GDM1 (cell line): ENCODE measurements at places on chromosomes 7 and 10.

- DNase-seq, result no peak
These were observed 340.4 kb downstream of the OTUD1 start for GRCh38 chr10:23779301-23779700.

GRCh38 chr10:128297709-128298378 is 171.6 kb upstream of the MKI67 start:
- DNase-seq, result no peak

DNA sequence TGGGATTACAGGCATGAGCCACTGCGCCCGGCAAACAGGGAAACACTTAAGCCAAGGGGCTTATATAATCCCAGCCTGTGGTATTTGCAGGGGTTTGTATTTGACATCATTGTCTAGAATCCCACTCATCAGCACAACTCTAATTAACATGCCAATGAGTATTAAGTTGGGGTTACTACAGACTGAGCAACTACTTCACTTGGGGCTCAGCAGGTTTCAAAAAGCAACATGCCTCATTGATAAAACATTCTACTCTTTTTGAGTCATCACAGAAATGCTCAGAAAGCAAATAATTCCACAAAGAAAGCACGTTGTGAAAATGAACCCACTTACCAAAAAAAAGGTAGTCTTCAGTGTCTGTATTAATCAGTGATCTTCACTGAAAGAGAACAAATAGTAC is 236.9 kb upstream of the CELF2 start:
- no peak for DNase-seq

- no peak for DNase-seq
These were observed 9.8 kb downstream of the ATP6V1F start for GRCh38 chr7:128872394-128872824.

DNA sequence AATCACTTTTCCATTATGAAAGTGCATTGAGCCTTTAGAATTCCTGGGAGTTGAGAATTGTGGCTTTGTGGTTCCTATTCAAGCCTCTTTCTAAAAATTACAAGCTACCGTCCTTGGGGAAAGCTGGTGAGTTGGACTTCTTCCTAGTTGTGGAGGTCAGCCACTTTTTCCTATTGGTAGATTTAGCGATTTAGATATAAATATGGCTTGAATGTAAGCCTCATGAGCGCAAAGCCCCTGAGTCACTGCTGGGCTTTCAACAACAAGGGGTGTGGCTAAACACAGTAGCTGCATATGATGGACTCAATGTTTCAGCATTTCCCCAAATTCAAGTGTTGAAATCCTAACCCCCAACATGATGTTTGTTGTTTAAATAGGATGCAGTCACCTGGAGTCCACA is 150.0 kb upstream of the IGFBP3 start:
- DNase-seq, result no peak

DNA sequence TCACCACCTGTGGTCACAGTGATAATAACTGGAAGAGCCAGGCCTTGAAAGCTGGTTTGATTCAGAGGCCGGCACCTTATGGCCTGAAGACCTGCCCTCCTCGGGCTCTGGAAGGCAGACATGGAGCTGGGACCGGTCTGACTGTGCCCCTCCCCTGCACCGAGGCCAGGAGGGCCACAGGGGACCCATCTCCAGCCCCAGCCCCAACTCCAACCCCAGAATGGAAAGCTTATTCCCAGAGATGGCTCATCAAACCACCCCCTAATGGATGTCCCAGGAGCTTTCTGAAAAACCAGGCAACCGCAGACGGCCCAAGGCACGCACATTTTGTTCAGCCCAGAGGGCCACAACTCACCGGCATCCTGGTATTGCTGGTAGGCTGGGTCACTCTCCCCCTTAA is 16.8 kb downstream of the PDIA4 start:
- no peak for DNase-seq

DNA sequence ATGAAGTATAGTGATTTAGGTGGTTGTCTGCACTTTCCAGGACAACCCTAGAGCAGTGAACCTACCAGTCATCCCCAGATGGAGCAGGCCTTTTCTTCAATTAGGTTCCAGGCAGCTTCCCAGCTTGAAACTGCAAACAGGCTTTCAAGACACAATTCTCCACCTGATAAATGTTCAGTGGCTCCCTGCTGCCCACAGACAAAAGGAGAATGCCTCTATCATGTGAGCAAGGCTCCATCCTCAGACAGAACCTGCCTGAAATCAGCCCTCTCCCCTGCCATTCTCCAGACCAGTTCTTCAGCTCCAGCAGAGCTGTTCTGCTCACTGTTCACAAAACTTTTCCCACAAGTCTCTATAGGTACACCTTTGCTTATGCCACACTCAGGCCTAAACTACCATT is 22.1 kb downstream of the RELN start:
- DNase-seq, result no peak

- no peak for DNase-seq
These were observed 674 bp downstream of the MRPS24 start for GRCh38 chr7:43868681-43869005.

DNA sequence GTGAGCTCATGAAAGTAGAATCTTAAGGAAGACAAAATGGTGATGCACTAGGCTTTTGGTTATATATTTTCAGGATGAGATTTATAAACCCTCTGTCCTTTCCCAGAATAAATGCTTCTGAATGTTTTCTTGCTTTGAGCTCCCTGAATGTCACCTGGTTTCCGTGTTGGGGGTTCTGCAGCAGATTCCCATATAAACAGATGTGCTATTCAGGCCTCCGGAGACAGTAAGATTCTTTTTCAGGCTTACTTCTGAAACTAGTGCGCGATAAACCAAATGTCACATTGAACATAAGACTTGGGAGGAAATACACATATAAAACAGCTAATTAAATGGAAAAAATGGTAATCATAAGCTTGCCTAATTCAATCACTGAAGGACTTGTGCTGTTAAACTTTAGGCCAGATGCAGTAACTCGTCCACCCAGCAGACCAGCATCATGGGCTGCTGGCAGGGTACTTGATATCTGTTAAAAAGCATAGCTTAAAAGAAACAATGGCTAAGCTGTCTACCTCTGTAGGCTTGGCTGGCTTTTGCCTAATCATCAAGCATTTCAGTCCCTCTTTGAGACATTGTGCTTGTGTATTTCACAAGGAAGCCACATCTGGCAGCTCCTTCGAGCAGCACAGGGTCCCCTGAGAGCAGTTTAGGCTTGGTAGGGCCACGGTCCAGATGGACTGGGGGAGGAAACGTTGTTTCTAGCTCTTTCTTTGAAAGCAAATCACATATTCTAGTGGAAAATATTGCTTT is 281.2 kb upstream of the KIAA1217 start:
- DNase-seq, result no peak

DNA sequence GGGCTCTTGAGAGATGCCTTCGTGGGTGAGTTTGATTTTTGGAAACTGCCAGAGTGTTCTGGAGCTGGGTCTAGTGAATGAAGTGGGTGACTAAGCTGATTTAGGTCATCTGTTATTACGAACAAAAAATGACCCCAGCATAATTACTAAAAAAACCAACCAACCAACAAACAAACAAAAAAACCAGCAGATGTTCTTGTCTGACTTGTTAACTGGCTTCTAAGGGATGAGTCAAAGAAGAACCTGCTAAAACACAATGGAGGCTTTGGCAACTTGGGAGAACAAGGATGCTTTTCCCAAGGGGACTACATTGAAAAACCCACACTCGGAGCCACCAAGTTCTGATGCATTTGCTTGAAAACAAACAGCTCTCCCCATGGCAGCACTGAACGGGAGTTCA is 11.5 kb downstream of the TACR2 start:
- no peak for DNase-seq

- DNase-seq, result no peak
These were observed 853 bp downstream of the NKX6-2 start for GRCh38 chr10:132784866-132785722.

DNA sequence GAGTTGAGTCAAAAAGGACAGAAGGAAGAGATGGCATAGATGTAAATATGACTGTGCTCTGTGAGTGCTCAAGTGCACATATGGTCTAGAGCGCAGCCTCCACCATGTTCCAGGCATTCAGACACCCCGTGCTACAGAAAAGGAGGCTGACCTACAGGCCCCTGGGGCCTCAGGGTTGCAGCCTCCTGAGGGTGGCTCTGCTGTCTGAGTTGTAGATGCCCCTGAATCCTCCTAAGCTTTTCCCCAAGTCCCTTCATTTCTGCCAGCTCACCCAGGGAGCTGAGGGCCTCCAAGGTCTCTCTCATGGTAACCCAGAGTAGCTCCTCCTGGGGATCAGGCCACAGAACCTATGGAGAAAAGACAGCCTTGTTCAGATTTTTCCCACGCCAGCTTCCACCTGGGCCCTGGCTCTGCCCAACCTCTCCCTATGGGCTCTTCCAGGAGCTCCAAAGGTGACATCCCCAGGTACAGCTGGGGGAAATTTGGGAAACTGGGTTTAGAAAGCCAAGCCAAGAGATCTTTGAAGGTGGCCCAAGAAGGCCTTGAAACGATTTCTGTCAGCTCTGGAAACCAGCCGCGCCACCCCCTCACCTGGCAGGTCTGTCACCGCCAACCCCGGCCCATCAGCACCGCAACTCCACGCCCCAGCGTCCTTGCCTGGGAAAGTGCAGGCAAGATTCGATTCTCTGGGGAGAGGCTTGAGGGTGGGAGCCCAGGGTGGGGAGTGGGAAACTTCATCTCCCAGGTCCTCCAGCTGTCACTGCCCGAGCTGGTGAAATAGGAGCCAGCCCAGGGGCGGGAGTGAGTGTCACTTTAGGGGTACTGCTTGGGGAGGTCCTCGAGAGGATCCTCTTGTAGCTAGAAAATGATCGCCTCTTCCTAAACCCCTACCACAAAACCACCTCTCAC is 2.4 kb downstream of the ZNF467 start:
- no peak for DNase-seq

DNA sequence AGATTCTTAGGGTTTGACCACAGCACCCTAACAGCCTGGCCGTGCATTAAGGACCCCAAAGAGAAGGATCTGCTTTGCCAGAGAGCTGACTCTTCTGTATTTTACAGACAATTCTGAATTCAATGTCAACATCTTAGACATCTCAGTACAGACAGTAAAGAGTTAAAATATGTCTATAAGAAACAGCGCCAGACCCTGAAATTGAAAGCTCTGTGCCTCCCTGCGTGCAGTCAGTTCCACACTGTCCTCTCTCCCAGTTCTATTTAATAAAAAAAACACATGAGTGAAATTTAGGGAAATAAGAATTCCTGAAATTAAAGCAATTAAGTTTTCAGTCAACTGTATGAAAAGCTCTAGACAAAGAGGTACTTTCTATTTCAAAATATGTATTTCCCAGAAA is 45.1 kb downstream of the MET start:
- no peak for DNase-seq

DNA sequence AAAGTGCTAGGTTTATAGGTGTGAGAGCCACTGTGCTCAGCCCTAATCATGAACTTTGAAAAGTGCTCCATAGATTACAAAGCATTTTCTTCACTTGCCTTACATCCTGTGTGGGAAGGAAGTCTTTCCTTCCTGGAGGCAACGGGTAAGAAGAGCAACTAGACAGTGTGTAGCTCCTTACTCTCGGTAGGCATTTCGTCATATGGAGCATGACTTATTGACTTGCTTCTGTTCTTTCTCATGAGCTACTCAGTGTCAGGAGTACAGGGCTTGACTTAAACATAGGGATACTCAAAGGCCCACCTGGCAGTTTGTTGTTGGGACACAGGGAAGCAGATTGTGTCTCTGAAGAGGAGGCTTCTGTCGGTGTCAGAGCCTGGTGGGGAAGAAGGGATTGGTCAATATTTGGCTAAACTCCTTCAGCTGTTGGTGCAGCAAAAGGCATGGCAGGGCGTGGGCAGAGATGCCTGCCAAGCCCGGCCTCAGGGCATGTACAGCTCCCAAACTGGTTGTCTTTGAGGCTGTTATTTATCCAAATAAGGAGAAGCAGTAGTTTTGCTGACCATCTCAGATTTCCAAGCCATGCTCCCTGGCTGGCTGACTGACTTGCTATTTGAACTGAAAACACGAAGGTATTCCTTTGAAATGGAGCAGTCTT is 248.9 kb downstream of the KIAA1217 start:
- peak; percentile 65 for DNase-seq

GRCh38 chr10:21402606-21403083 is 122.8 kb downstream of the SKIDA1 start:
- no peak for DNase-seq

GRCh38 chr10:6920072-6921019 is 340.3 kb upstream of the PRKCQ start:
- DNase-seq, result peak; percentile 85

GRCh38 chr10:99444383-99445045 is 14.1 kb upstream of the GOT1 start:
- no peak for DNase-seq

- DNase-seq, result no peak
These were observed 4.7 kb downstream of the VOPP1 start for GRCh38 chr7:55567571-55567970.

DNA sequence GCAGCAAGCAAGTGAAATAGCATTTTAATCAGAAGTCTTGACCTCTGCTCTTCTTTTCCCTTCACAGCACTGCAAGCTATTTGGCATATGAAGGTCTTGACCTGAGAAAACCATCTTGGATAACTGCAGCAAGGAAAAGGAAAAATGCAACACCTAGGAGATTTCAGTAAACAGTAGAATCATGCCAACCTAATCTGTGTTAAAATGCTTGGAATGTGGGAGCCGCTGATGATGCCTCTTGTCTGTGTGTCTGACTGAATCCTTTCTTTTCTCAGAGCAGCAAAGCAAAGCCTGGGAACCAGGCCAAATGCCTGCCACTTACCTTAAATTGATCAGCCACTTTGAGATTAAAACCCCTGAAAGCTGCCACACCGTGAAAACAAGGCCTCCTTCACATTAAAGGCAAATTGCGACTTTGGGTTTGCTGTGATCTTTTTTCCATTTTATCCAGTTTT is 80.4 kb upstream of the CDK6 start:
- no peak for DNase-seq

GRCh38 chr7:117383483-117384189 is 43.7 kb downstream of the ASZ1 start:
- DNase-seq, result no peak

DNA sequence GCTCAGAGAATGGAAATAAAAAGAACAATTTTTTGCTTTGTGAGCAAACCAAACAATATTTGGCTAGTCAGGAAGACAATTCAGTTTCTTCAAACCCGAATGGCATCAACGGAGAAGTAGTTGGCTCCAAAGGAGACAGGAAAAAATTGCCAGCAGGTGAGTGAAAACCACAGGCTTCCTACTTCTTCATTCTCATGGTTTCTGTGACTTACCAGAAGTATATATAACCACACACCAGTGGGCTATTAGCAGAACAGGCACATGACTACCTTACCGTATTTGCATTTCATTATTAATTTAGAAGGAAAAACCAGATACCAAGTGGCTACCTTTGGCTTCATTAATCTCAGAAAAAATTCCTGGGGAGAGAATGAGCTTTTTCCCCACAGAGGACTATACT is 8.8 kb downstream of the TDRD1 start:
- DNase-seq, result no peak

DNA sequence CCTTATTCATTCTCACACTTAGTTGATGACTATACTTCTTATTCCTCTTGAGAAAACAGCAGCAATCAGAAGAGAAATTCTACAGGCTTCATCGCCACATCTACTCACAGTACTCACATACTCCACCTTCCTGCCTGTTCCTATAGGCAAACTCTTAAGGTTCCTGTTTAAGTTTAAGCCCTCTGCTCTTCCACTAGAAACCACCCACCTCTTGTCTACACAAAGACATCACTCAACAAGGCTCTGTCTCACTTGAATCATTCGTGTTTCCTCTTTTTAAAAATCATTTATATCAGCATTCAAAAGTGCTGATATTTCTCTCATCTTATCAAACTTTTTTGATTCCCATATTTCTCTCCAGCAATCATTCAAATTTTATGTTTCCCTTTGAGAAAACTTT is 85.5 kb upstream of the ADO start:
- no peak for DNase-seq

GRCh38 chr10:127048630-127049029 is 143.4 kb downstream of the DOCK1 start:
- DNase-seq, result no peak

- DNase-seq, result no peak
These were observed 87.1 kb downstream of the DYNC1I1 start for GRCh38 chr7:95859429-95859828.
